T-helper 2 cell (primary cell): ENCODE measurements at places on chromosomes 5 and 9.

GRCh38 chr5:57258052-57258451, 84.2 kb downstream of the GPBP1 start:
- DNase-seq: no peak

- no peak for DNase-seq
These were observed 67.6 kb upstream of the RUSC2 start for GRCh38 chr9:35422346-35422745.

- no peak for DNase-seq
These were observed 65.6 kb downstream of the GNA14 start for GRCh38 chr9:77582525-77582924.

DNA sequence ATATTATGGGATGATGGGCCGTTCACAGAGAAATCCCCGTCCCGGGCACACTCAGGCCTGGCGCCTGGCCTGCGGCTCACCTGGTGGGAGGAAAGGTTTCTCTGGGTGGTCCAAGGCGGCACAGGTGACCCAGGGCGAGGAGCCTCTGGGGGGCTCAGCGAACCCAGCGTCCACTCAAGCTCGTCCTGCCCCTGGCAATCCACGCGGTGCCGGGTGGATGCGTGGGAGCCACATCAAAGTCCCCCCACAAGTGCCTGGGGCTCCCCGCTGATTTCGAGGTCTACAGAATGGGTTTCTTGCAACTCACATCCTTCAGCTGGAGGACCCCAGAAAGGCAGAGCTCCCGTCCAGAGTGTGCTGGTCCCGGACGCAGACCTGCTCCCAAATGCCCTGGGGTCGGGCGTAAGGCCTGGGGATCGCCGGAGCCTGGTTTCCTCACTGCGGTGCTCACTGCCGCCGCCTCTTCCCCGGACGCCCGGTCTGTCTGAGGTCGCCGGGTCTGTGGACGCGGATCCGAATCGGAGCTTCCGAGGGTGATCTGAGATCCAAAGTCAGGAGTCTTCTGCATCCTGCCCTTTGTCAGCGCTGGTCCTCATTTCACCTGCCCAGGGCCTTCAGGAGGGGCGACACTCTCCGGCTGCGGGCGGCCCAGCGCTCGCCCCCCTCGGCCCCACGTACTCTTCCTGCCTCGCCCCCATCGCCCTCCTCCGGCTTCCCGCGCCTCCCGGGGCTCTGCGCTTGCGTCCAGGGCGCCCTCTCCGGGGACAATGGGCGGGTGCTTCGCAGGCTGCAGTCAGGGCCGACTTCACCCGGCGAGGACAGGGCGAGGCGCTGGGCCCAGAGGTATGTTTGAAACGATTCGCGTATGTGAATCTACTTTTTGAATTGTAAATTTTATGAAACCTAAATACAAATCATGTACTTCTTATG, 20.0 kb upstream of the RUFY1 start:
- DNase-seq: peak; percentile 43

GRCh38 chr9:120932086-120932823, 5.7 kb upstream of the TRAF1 start:
- no peak for DNase-seq

DNA sequence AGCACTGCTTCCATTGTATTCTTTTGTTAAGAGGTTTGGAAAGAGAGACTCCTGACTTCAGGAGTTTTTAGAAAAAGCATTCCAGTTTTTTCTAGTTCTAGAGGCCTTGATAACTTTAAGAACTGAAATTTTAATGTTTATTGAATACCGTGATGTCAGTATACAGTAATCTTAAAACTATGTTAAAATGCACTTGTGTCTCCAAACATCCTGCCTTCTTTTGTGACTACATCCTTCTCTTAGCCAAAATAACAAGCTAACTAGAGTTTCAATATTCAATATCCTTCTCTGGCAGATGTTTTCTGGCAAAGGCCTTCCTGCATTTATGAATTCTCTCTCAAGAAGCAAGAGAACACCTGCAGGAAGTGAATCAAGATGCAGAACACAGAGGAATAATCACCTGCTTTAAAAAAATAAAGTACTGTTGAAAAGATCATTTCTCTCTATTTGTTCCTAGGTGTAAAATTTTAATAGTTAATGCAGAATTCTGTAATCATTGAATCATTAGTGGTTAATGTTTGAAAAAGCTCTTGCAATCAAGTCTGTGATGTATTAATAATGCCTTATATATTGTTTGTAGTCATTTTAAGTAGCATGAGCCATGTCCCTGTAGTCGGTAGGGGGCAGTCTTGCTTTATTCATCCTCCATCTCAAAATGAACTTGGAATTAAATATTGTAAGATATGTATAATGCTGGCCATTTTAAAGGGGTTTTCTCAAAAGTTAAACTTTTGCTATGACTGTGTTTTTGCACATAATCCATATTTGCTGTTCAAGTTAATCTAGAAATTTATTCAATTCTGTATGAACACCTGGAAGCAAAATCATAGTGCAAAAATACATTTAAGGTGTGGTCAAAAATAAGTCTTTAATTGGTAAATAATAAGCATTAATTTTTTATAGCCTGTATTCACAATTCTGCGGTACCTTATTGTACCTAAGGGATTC, 43.1 kb downstream of the NDFIP1 start:
- peak; percentile 73 for DNase-seq

- DNase-seq: no peak
These were observed 167.9 kb upstream of the BRINP1 start for GRCh38 chr9:119537138-119537537.

DNA sequence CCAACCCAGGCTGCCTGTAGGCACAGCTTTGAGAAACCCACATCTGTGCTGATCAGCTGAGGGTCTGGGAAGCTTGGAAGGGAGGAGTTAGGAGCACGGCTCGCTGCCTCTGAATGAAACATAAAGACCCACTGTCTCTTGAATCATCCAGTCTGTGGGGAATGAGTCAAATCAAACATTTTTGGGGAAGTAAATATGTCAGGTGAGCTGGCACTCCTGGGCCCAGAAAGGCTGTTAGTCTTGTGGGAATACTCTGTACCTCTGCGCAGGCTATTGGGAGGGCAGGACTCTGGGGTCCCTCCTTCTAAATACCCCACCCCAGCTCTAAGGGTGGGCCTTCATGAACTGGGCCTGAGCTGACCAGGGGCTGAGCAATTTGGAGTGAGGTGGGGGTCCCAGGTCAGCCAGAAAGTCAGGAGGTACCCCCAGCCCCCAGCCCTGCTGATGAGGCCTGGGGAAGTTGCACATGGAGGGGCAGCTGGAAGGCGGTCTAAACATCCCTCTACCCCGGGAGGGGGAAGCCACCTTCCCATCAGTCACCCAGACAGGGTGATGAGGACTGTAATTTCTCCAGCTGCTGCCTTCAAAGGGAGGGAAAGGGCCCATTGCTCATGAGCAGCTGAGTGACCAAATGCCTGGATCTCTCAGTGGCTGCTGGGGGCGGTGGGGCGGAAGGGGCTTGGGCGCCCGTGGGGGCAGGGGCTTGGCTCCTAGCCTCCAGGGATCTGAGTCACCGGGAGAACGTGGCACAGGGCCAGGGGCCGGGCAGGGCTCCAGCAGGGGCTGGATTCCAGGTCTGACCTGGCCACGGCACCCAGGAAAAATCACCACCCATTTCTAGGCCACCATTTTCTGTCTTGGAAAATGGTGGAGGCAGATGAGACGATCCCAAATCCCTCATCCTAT, 10.8 kb downstream of the FIBCD1 start:
- no peak for DNase-seq

- DNase-seq: no peak
These were observed 22.1 kb upstream of the LRRC14B start for GRCh38 chr5:169071-169727.

- DNase-seq: no peak
These were observed 254.3 kb downstream of the MAST4 start for GRCh38 chr5:66850354-66851075.

GRCh38 chr5:14917719-14918118, 46.1 kb upstream of the ANKH start:
- no peak for DNase-seq

- no peak for DNase-seq
These were observed 61.1 kb downstream of the GRIA1 start for GRCh38 chr5:153551537-153552079.

- DNase-seq: no peak
These were observed 88.7 kb downstream of the ADAMTS2 start for GRCh38 chr5:179256328-179257175.

- no peak for DNase-seq
These were observed 1.9 kb upstream of the SNAPC3 start for GRCh38 chr9:15420796-15421195.

DNA sequence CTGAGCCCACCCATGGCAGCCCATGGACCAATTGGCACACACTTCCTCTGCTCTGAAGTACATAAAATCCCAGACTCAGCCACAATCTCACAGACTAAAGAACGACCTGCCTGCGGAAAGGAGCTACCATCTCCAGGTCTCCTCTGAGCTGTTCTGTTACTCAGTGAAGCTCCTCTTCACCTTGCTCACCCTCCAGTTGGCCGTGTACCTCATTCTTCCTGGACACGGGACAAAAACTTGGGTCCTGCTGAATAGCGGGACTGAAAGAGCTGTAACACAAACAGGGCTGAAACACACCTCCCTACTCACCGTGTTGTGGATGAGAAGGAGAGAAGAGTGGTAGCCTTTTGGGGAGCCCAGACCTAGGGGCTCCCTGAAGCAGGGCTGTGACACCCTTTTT, 128.7 kb downstream of the GAS1 start:
- no peak for DNase-seq

DNA sequence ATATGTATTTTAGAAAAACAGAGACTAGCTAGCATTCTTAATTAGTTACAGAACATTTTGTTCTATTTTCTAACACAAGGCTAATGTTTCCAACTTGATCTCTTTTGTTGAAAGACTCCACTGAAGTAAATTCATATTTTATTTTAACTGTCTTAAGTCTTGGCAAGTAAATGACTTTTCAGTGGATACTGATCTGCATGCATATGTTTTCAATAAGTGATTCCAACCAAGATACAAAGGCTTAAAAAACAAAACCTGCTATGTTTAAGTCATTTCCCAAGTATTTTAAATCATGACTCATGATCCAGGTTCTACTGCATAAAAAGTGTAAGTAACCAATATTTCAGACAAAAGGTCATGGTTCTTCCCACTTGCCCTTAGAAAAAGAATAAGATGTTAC, 5.7 kb downstream of the CDO1 start:
- no peak for DNase-seq
